CD8-positive, alpha-beta memory T cell (primary cell): ENCODE measurements at places on chromosomes 11 and 22.

DNA sequence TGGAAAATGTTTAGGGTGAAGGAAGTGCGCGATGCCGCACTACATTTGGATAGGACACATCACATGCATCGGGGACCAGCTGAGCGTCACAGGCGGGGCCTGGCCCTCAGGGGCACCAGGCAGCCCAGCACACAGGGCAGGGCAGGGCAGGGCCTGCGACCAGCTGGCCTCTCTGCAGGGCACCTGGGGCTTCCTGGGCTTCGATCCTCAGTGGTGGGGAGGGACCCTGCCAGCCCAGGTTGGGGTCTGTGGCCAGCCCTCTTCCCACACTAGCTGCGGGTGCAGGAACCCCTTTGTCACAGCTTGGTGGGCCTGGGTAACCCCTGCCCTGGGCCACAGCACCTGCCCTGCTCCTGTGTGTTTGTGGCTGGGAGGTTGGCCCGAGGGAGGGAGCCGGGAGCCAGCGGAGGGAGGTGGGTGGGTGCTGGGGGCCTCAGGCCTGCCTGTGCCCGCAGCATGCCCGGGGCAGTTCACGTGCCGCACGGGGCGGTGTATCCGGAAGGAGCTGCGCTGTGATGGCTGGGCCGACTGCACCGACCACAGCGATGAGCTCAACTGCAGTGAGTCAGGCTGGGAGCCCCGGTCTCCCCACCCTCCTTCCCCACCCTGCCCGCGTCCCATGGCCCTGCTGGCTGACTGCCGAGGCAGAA lies 37.9 kb downstream of the ST14 start:
- DNase-seq = no peak

DNA sequence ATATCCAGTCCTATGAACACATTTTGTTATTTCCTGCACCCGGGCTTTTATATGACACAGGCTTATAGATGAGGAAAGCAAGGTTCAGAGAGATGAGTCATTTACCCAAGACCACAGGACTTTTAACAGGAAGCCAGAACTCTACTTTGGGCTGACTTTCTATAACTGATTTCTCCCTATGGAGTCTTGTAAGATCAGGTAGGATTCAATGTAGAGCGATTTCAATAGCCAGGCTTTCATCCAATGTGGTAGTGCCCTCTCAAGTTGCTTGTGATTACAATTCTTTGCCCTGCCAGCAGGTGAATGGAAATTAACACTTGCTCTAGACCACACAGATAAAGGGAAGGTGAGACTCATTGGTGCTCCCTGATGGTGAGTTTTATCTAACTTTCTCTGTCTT lies 378.3 kb downstream of the INSC start:
- no peak for DNase-seq

GRCh38 chr11:30433831-30434230 lies 110.9 kb downstream of the ARL14EP start:
- no peak for DNase-seq

DNA sequence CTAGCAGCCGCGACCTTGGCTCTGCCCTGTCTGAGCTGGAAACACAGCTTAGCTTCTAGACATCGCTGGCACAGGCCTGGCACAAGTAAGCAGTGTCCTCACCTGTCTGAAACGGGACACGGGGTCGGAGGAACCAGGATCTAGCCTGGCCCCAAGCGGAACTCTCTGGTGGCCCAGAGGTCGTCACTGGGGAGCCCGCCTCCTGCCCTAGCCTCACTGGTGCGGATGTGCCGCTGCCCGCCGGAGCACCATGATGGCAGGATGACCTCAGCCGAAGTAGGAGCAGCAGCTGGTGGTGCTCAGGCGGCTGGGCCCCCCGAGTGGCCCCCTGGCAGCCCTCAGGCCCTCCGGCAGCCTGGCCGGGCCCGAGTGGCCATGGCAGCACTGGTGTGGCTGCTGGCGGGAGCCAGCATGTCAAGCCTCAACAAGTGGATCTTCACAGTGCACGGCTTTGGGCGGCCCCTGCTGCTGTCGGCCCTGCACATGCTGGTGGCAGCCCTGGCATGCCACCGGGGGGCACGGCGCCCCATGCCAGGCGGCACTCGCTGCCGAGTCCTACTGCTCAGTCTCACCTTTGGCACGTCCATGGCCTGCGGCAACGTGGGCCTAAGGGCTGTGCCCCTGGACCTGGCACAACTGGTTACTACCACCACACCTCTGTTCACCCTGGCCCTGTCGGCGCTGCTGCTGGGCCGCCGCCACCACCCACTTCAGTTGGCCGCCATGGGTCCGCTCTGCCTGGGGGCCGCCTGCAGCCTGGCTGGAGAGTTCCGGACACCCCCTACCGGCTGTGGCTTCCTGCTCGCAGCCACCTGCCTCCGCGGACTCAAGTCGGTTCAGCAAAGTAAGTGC lies 871 bp downstream of the SLC35E4 start:
- DNase-seq = peak; percentile 3

DNA sequence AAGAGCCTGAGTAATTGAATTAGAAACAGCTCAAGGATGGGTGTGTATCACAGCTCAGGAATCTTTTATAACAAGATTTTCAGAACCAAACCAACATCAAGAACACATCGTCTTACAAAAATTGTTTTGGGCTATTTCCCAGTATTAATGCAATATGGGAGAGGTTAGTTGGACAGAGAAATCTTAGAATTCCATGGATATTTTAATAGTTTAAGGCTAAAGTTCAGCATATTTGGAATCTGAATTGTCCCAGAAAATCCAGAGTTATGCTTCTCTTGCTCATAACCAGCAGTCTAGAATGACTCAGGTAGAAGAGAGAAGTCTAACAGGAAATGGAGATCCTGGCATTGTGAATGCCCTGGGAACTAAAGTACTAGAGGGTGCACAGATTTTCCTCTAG lies 74.6 kb downstream of the ADM start:
- DNase-seq = no peak

- DNase-seq = no peak
Measured at GRCh38 chr22:45438336-45438735, 24.8 kb downstream of the RIBC2 start.

DNA sequence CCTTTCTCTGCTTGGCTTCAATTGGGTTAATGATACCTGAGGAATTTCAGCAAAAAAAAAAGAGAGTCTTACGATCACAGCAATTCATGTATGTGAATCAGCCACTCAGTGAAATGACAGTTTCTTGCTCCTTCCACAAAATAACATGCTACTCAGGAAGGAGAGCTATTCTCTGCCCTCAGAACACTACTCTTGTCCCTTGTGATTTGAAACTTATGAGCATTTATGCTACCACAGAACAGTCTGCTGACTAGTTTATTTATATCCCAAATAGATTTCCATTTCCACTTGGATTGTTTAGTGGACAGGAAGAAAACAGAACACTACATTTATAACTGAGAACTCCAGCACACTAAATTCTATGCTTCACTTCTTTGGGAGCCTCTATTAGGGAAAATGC lies 8.5 kb downstream of the TFIP11 start:
- no peak for DNase-seq

DNA sequence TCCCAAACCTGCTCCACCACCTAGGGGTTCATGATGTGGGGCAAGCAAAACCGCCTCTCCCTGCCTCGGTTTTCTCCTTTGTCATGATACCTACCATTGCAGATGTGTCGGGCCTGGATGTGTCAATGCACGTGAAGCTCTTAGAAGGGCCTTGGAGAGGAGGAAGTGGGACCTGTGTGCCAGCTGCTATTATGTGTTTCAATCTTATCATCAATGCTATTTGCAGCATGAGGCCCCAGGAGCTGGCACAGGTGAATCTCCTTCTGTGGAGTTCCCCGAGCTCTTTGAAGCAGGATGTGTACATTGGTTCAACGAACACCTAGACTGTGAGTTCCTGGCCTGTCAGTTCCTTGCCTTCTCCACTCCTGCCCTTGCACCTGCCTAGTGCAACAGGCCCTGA lies 331.6 kb downstream of the CTTN start:
- DNase-seq = no peak
